ENCODE measurements at places on chromosomes 2 and 18. TPM values are rescaled to one million over a fixed set of nuclear protein-coding genes. Genes with fewer than 3 reads are reported as not detected.

Gene FTCDNL1
- 0.18 TPM for total RNA-seq

Gene IL1F10
- not detected for total RNA-seq

GRCh38 chr2:109194620-109194937, 65.6 kb downstream of the SH3RF3 start:
- no peaks in the 10 kb centered on the region for H3K36me3 ChIP-seq
- H3K27ac ChIP-seq, result no peak overlapping the region
- H3K4me1 ChIP-seq, result peaks cover 8% of the 10 kb centered on the region
- H3K27me3 ChIP-seq, result no peaks in the 10 kb centered on the region

Gene CREG2
- not detected for total RNA-seq

Gene TMEM17
- total RNA-seq, result 1.3 TPM

Gene OTOS
- total RNA-seq, result not detected

DNA sequence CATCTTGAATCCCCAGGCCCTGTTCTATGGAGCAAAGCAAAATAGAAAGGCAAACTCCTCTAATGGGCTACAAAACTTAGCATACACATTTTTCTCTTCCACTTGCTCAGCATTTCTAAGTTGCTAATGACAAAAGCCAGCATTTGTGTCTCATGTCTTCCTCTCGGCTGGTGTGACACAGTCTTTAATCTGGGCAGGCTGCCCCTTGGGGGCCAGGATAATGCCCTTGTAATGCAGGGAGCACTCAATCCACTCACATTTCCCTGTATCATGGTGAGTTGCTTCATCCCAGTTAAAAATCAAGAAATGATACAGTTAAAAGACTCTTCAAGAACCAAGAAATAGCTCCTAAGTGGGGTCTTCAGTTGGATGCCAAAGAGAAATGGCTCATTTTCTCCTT, 109.1 kb upstream of the FBXO11 start:
- H3K27me3 ChIP-seq, result peaks cover 3% of the 10 kb centered on the region
- H3K27ac ChIP-seq, result no peak overlapping the region
- no peak overlapping the region for H3K4me3 ChIP-seq
- H3K36me3 ChIP-seq, result no peaks in the 10 kb centered on the region
- no peaks in the 10 kb centered on the region for H3K4me1 ChIP-seq

GRCh38 chr2:220708366-220708765, 863.7 kb downstream of the EPHA4 start:
- peak; percentile 57 for DNase-seq
- no peak overlapping the region for H3K27ac ChIP-seq
- no peaks in the 10 kb centered on the region for H3K36me3 ChIP-seq
- H3K27me3 ChIP-seq, result no peaks in the 10 kb centered on the region
- no peaks in the 10 kb centered on the region for H3K4me1 ChIP-seq
- no peak overlapping the region for H3K4me3 ChIP-seq

GRCh38 chr18:65215865-65216466, 534.8 kb upstream of the CDH7 start:
- H3K27ac ChIP-seq, result no peak overlapping the region
- no peak for DNase-seq
- H3K27me3 ChIP-seq, result no peaks in the 10 kb centered on the region
- no peaks in the 10 kb centered on the region for H3K4me1 ChIP-seq
- H3K4me3 ChIP-seq, result no peak overlapping the region

DNA sequence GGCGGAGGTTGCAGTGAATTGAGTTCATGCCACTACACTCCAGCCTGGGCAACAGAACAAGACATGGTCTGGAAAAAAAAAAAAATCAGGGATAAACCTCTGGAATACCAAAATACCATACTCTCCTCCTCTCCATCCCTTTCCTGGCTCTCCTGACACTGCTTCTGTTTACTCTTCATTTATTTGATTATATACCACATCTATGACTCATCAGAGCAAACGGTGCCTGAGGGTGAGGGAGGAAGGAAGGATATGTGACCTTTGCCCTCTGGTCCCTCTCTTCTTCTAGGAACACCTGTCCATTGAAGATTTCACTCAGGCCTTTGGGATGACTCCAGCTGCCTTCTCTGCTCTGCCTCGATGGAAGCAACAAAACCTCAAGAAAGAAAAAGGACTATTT, 30.0 kb downstream of the VIL1 start:
- peak; percentile 45 for DNase-seq
- H3K4me1 ChIP-seq, result peaks cover 3% of the 10 kb centered on the region
- no peak overlapping the region for H3K4me3 ChIP-seq
- 0 out of 2 replicates have a peak, but pooled peaks cover 2% of the 10 kb centered on the region for H3K36me3 ChIP-seq
- H3K27ac ChIP-seq, result no peak overlapping the region

Gene IL18RAP
- total RNA-seq, result not detected

Gene GREB1L
- not detected for total RNA-seq

DNA sequence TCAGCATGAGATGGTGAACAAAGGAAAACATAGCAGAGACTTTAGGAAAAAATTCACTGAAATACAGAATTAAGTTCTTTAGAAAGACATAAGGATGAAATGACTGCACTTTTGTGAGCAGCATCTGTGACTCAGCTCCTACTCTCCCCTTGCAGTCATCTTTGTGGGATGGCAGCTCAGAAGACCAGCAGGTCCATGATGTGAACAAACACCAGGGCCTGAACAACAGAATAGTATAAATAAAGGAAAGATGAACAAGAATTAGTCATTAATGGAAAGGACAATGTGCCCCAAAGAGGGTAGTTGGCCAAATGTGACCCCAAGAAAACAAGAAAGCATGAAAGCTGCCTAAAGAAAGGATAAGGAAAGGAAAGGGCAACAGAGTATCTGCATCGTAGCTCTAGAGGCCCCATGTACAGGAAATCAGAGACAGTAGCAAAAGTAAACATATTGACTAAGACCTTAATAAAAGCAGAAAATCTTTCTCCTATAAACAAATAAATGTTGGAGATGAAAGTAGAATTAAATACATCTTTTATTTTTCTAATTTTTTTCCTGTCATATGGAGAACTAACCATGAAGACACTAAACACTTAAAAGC, 318.0 kb downstream of the ZEB2 start:
- H3K4me3 ChIP-seq, result no peak overlapping the region
- no peak overlapping the region for H3K27ac ChIP-seq
- H3K27me3 ChIP-seq, result no peaks in the 10 kb centered on the region
- peaks cover 6% of the 10 kb centered on the region for H3K4me1 ChIP-seq

- H3K4me3 ChIP-seq, result no peak overlapping the region
- peak; percentile 43 for DNase-seq
- H3K27me3 ChIP-seq, result no peaks in the 10 kb centered on the region
Measured at GRCh38 chr18:76430636-76431035, 64.4 kb downstream of the ZNF516 start.

Gene C2orf78
- not detected for total RNA-seq

Gene NYAP2
- total RNA-seq, result not detected

- no peak overlapping the region for H3K4me3 ChIP-seq
- peaks cover 9% of the 10 kb centered on the region for H3K4me1 ChIP-seq
- no peak for DNase-seq
- no peaks in the 10 kb centered on the region for H3K27me3 ChIP-seq
- H3K27ac ChIP-seq, result no peak overlapping the region
Measured at GRCh38 chr2:197673606-197674005, 1.8 kb downstream of the RFTN2 start.

DNA sequence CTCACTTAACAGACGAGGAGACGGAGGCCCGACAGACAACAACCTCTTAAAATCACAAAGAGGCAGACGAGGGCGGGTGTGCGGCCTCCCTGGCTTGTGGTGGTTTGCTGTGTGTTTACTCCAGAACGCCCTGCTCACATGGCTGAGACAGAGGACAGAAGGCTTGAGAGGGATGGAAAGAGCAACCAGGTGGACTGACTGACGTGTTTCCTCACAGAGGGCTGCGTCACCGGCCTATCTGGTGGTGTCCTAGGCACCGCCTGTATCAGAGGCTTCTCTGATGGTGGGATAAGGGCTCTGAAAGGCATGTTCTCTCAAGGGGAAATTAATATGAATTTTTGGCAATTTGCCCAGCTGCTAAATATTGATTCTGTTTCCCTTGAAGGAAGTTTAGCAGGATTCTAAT, 47.0 kb upstream of the RALBP1 start:
- no peak overlapping the region for H3K27ac ChIP-seq
- no peaks in the 10 kb centered on the region for H3K27me3 ChIP-seq
- no peaks in the 10 kb centered on the region for H3K4me1 ChIP-seq

- no peaks in the 10 kb centered on the region for H3K27me3 ChIP-seq
- DNase-seq, result no peak
- peaks cover 28% of the 10 kb centered on the region for H3K36me3 ChIP-seq
- no peak overlapping the region for H3K27ac ChIP-seq
Measured at GRCh38 chr2:55556809-55557208, 37.3 kb downstream of the CFAP36 start.

GRCh38 chr2:126527836-126528490, 128.0 kb upstream of the GYPC start:
- DNase-seq, result peak; percentile 58
- no peaks in the 10 kb centered on the region for H3K27me3 ChIP-seq
- H3K27ac ChIP-seq, result no peak overlapping the region
- no peaks in the 10 kb centered on the region for H3K4me1 ChIP-seq
- no peak overlapping the region for H3K4me3 ChIP-seq

Gene GLB1L
- total RNA-seq, result 3.6 TPM

DNA sequence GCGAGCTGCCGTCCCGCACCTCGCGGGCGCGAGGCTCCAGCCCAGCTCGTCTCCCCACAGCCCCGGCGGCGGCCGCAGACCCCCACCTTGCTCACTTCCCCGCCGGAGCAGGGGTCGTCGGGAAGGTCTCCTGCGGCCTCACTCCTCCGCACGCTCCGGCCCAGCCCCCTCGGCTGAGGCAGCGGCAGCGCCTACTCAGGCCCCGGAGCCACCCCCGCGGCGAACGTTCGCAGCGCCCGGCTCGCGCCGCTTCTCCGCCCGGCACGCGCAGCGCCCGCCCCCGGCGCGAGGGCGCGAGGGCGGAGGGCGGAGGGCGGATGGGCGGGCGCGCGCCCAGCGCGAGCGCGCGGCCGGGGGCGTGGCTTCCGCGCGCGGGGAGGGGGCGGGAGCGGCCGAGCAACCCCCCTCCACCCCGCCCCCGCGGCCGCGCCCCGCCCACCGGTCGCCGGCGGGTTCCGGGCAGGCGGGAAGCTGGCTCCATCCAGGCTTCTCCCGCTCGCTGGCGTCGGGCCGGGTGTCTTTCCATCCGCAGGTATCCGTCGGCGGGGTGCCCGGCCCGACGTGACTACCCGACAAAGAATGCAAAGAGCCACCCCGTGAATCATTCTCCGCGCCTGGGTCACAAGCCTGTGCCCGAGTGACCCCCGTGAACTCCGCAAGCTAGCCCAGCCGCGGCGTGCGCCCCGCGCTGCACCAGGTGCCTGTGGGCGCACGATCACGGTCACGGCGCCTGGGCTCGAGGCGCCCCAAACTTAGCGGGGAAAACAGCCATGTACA, at the start of gene DTNB:
Gene DTNB, minus strand, starts transcription at position 278 of the 777 bp plus-strand sequence. CDS start 20,917 bp downstream, outside the sequence.
- H3K27me3 ChIP-seq, result no peaks in the 10 kb centered on the region
- peaks cover 3% of the 10 kb centered on the region for H3K4me1 ChIP-seq
- no peaks in the 10 kb centered on the region for H3K36me3 ChIP-seq
- DNase-seq, result peak; percentile 54
- H3K4me3 ChIP-seq, result peak within 1 kb of the TSS; percentile 94

DNA sequence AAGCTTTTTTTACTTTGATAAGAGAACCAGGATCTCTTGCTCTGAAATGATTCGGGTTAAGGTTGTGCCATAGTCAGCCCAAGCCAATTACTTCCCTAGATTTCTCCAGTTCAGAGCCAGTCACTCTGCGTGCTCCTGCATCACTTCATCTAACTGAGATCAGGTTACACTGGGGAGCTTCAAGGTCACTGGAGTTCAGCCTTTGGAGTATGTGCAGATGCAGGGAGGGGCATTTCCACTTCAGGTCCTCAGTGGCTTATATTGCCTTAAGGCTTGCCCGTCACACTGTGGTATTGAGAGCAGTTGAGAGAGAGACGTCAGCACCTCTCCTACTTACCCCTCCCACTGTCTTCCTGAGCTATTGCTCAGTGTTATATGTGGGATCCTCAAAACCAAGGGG, 317.8 kb downstream of the EPHA4 start:
- no peak for DNase-seq
- H3K36me3 ChIP-seq, result no peaks in the 10 kb centered on the region
- no peaks in the 10 kb centered on the region for H3K27me3 ChIP-seq
- H3K4me1 ChIP-seq, result no peaks in the 10 kb centered on the region
- H3K27ac ChIP-seq, result no peak overlapping the region
- H3K4me3 ChIP-seq, result no peak overlapping the region

Gene IL1A
- total RNA-seq, result 1.1 TPM

Gene SKOR2
- total RNA-seq, result not detected

- H3K36me3 ChIP-seq, result no peaks in the 10 kb centered on the region
- no peak overlapping the region for H3K4me3 ChIP-seq
- DNase-seq, result no peak
- no peak overlapping the region for H3K27ac ChIP-seq
- no peaks in the 10 kb centered on the region for H3K4me1 ChIP-seq
Measured at GRCh38 chr18:27005589-27005988, 140.1 kb upstream of the AQP4 start.

GRCh38 chr2:148645539-148646230, 1.1 kb downstream of the EPC2 start:
- peaks cover 9% of the 10 kb centered on the region for H3K27me3 ChIP-seq
- H3K4me1 ChIP-seq, result no peaks in the 10 kb centered on the region
- H3K36me3 ChIP-seq, result no peaks in the 10 kb centered on the region
- peak overlapping the region; percentile 86 for H3K4me3 ChIP-seq

- no peak for DNase-seq
- H3K4me1 ChIP-seq, result no peaks in the 10 kb centered on the region
- no peak overlapping the region for H3K4me3 ChIP-seq
- H3K27me3 ChIP-seq, result peaks cover 8% of the 10 kb centered on the region
- H3K27ac ChIP-seq, result no peak overlapping the region
- no peaks in the 10 kb centered on the region for H3K36me3 ChIP-seq
Measured at GRCh38 chr18:37425222-37425621, 140.4 kb downstream of the CELF4 start.

DNA sequence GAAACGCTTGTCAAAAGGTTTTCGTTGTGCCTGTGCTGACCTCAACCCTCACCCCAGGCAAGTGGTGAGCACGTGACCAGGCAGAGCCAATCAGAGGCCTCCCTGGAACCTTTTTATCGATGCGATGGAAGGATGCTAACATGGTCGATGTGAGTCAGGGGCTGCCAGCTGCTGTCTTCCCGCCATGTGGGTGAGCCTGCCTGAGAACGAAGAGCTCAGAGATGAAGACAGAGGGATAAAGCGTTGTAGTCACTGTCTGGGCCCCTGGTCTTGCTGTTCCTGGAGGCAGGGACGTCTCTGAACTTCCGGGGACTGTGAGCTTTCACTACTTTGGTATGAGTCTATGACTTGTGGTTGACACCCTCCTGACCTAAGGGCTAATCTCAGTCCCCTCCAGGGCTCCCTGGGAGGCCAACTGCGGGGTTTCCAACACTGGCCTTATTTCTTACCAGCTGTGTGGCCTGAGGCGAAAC, 18.6 kb downstream of the DNMT3A start:
- peaks cover 11% of the 10 kb centered on the region for H3K4me1 ChIP-seq
- DNase-seq, result peak; percentile 45
- H3K27me3 ChIP-seq, result no peaks in the 10 kb centered on the region
- peaks cover 11% of the 10 kb centered on the region for H3K36me3 ChIP-seq
- H3K27ac ChIP-seq, result no peak overlapping the region
- H3K4me3 ChIP-seq, result no peak overlapping the region

Gene TMEM247
- total RNA-seq, result not detected

Gene CD226
- 1.1 TPM for total RNA-seq

DNA sequence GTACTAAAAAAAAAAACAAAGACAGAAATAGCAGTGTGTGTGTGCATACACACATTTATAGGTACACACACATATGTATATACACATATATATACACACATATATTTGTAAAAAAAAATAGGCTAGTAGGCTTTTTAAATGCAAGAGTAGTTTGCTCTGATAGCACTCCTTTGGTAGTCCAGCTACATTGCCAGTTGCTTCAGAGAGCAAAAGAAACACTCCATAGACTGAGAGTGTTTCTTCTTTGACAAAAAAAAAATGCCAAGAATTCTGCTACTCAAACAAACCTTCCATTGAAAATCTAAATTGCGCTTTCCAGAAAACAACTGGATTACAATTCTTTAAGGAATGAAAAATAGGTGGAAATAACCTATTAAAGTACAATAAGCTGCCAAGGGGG, 365.9 kb upstream of the GALNT5 start:
- H3K27ac ChIP-seq, result no peak overlapping the region
- no peaks in the 10 kb centered on the region for H3K36me3 ChIP-seq
- no peak overlapping the region for H3K4me3 ChIP-seq

Gene GAD1
- total RNA-seq, result not detected

Measured in IMR-90 (cell line).